Fibroblast of lung (primary cell): ENCODE measurements at places on chromosomes 2 and 18. TPM values are rescaled to one million over a fixed set of nuclear protein-coding genes. Genes with fewer than 3 reads are reported as not detected.
A peak's percentile ranks its signal among the peaks of the same experiment; 100 is the strongest.

DNA sequence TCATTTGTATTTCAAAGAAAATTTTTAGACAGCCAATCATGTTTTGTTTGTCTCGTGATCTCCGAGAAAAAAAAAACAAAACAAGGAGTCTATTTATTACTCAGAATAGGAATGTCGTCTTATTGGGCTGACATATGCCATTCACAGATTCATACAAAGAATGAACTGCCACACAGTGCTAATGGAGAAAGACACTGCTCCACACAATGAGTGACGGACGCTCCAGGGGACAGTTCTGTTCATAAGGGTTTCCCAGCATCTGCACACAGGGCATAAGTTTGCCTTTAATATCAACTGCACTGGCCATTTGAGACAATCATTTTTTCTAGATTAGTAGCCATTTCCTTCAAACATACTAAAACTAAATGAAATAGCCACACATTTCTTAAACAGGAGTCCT, 3.4 kb downstream of the SERTAD2 start:
- DNase-seq, result no peak

The ARHGAP25 gene
- total RNA-seq, result 3.1 and 5.8 TPM in 2 replicates

The TCF7L1 gene
- total RNA-seq, result 0.51 and 0.83 TPM in 2 replicates

- no peak for DNase-seq
Measured at GRCh38 chr2:30233271-30234009, 2.1 kb downstream of the LBH start.

DNA sequence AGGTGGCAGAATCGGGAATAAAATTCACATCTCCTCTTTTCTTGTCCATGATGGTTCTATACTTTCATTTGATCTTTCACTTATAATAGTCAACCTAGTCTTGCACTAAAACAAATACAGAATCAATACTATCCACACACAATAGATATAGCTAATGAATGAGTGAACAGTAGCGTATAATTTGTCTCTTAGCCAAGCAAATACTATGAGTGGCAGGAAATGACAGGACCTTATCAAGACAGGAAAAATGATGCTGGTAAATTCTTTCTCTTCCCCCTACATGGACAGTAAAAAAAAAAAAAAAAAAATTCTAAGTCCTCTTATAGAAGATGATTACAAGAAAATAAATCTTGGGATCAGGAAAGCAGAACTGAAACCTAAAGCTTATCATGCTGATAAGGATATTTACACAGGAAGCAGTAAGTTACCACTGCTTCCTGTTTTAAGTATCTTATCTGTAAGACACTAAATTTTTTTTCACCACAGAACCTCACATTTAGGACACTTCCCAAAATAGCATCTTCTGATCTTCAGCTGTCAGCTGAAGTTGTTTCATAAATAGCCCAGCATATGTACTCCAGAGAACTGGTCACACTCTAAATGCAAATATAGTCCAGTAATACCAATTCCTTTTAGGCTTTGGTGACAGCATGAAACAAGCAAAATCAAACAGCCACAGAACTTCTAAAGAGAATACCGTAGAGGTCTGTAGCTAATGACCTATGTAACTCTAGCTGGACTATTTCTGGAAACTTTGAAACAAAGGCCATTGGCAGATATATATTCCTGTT, 27.0 kb downstream of the IRS1 start:
- DNase-seq, result peak; percentile 72

The MAP2 gene
- 15.7 and 51.0 TPM in 2 replicates for total RNA-seq
